ENCODE measurements at places on chromosomes 12 and 14. TPM values are rescaled to one million over a fixed set of nuclear protein-coding genes. Genes with fewer than 3 reads are reported as not detected.

DNA sequence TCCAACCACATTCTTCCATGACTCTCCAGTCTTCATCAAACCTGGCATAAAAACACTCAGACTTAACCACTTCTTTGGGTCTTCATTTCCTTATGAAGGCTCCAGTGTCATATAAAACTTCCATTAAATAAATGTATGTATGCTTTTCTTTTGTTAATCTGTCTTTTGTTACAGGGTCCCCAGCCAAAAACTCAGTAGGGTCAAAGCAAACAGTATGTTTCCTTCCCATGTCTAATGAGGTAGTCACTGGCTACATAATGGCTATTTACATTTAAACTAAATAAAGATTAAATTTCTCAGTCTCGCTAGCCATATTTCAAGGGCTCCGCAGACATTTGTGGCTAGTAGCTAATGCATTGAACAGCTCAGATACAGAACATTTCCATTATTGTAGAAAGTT is 40.1 kb upstream of the STAB2 start:
- no peak for DNase-seq

DNA sequence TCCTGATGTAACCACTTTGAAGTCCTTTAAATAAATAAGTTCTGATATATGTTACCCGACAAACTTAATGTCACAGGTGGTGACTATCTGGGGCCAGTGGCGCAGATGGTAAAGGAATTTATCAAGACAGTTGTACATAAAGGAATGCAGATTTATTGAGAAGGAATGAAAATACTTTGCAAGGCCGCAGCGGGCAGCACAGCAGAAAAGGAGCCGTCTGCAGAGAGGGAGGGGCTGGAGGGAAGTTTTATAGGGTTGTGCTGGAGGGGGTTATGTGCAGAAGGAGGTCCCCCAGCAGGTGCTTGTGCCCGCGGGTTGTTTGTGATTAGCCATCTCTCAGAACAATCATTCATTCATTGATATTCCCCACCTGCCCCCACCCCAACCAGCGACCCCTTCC is 17.4 kb downstream of the GPRC5D start:
- no peak for DNase-seq

The KRT2 gene
- not detected for total RNA-seq

The SCNN1A gene
- total RNA-seq, result 136 TPM

The RIMKLB gene
- total RNA-seq, result 34.4 TPM

The GLIPR1L1 gene
- total RNA-seq, result not detected

The PAPLN gene
- total RNA-seq, result 2.8 TPM

DNA sequence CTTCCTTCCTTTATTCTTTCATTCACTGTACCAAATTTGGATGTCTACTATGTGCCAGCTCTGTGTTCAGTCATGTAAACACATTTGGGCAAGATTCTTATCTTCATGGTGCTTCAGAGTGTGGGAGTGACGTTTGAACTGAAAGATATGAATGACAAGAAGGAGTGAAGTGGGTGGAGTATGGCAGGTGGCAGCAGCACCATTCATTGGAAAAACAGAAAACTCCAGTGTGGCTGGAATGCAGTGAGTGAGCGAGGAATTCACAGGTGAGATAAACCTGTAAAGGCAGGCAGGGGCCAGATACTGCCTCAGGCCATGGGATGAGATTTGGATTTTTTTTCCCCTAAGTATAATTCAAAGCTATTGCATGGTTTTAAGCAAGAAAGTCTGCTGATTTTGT is 140.7 kb upstream of the CCDC198 start:
- no peak for DNase-seq

- DNase-seq, result peak; percentile 25
These were observed 23.2 kb downstream of the LGALS3 start for GRCh38 chr14:55152052-55152753.

DNA sequence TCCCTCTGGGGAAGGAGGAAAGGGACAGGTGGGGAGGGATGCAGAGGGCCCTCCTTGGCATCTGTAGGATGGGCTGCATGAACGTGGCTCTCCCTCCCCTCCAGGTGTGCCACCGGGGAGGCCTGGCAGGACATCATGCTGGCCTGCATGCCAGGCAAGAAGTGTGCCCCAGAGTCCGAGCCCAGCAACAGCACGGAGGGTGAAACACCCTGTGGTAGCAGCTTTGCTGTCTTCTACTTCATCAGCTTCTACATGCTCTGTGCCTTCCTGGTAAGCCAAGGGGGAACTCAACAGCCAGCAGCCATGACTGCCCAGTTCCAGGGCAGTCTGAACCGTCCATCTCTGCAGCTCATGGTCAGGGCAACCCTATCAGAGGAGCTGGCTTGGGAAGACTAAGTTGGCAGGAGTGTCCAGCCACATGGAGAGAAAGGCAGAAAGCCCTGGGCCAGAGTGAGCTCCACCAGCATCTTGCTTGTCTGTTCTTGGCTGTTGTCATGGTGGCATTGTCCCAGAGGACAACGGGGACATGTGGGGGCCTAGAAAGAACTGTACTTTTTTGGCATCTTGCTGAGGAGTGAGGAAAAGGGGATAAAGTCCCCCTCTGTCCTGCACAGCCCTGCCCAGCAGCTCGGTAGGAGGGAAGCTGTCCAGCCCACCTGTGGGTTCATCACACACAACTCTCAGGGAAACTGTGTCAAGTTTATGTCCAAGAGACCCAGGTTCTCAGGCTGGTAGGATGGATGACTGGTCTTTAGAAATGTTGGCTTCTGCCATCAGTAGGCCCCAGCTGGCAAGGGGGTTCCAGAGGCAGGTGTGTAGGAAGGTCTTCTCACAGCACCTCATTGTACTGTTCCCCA is 129.8 kb upstream of the FKBP4 start:
- DNase-seq, result no peak

The STXBP6 gene
- total RNA-seq, result not detected

- no peak for DNase-seq
These were observed 144.5 kb downstream of the EPS8 start for GRCh38 chr12:15644700-15645099.

The COCH gene
- 0.23 TPM for total RNA-seq

GRCh38 chr12:113002155-113002554 is 23.8 kb downstream of the OAS2 start:
- no peak for DNase-seq

- DNase-seq, result no peak
These were observed 110.4 kb upstream of the TMCC3 start for GRCh38 chr12:94760786-94761185.

- no peak for DNase-seq
These were observed 11.6 kb downstream of the VRK1 start for GRCh38 chr14:96808619-96809406.

The SMIM41 gene
- not detected for total RNA-seq

DNA sequence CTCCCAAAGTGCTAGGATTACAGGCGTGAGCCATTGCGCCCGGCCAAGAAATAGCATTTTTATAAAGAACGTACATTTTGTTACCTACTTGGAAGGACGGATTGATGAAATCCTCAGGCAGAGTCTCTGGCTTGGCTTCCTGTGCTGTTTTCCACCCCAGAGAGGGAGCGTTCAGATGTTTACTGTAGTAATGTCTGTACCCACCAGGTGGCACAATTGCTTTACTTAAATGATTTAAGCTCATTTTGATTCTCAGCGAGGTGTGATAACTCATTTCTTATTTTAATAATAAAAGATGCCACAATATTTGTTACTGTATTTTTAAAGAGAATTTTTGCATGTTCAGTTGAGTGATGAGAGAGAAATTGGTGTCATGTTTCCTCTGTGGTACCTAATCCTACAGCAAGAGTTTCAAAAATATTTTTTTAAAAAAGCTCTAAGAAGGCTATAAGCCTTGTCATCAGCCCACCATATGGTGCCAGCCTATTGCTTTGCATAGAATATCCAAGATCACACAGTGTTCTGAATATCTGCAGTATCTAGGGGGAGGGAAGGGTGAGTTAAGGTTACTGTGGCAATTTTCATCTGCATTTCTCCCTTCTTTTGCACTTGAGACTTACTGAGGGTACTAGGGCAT is 82.6 kb upstream of the TRAF3 start:
- peak; percentile 76 for DNase-seq

DNA sequence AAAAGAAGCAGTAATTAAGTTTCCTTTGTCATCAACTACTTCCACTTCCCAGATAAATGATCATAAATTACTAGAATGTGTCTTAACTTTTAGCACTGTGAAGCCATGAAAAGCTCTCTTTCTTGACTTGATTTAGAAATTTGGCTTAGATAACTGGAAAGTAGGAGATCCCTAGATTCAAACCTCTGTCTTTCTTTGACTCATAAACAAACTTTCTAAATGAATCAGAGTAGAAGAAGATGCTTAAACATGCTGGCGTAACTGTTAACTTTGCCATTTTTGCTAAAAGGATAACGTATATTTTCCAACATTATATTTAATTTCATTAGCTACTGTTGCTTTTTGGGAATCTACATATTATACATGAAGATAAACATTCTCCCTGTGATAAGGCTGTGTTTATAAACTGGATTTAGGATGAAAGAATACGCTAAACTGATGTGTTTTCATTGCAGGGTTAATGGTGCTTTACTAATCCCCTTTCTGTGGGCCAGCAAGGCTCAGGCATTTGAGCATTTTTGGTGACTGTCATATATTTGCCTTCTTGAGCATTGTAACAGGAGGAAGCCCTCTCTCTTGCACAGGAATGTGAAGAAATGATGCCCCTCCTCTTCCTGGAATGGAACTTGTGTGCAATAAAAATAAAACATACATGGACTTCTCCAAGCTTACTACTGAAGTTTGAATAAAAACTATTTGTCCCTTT is 301.4 kb downstream of the BMP4 start:
- no peak for DNase-seq

GRCh38 chr14:61420326-61420725 is 98.9 kb downstream of the PRKCH start:
- peak; percentile 88 for DNase-seq

DNA sequence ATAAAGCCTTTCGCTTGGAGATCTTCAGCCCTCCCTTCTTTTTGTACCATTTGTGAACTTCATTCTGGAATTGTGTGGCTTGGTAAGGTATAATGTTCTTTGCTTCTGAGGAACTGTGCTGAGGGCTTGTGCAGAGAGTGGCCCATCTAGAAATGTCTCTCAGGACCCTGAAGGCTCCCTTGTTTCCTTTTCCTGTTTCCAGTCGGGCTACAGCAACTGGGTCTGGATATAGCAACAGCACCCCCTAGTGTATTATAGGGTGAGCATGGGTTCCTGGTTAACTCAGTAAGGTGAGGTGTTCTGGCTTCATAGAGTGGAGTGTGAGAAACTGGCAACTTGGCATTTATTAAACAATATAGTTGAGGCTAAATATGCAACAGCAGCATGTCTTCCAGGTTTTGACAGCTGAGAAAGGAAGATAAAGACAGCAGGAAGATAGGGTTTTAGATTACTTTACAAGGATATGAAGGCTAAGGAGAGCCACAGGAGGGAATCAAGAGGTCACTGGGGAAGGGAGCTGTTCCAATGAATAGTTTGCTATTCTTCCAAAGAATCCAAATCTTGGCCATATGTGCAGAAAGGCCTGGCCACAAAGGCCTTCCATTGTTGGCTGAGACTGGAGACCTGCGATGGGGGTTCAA is 49.1 kb upstream of the RNU6-8 start:
- peak; percentile 76 for DNase-seq

The ATP2B1 gene
- total RNA-seq, result 221 TPM

DNA sequence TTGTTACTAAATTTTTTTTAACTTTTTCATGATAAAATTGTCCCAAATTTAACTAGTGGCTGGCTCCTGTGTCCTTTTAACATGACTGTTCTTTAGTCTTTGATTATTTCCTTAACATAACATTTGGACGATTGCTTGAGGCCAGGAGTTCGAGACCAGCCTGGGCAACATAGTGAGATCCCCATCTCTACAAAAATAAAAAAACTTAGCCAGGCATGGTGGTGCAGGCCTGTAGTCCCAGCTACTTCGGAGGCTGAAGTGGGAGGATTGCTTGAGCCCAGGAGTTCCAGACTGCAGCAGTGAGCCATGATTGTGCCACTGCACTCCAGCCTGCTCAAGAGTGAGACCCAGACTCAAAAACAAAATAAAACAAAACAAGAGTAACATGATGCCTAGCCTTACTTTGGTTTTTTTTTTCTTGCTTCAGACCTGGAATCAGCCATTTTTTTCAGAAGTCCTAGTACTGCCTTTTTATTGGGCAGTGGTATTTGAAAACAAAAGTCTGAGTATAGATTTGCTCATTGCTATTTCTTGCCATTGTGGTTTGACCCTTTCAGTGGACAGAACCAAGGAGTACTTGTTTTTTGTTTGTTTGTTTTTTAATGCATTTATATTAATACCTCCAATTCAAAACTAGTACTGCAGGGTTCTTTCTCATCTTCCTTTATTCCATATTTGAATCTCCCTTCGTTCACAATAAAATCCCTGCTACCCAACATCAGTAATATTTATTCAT is 4.8 kb downstream of the TOGARAM1 start:
- DNase-seq, result no peak

The C14orf39 gene
- total RNA-seq, result not detected

DNA sequence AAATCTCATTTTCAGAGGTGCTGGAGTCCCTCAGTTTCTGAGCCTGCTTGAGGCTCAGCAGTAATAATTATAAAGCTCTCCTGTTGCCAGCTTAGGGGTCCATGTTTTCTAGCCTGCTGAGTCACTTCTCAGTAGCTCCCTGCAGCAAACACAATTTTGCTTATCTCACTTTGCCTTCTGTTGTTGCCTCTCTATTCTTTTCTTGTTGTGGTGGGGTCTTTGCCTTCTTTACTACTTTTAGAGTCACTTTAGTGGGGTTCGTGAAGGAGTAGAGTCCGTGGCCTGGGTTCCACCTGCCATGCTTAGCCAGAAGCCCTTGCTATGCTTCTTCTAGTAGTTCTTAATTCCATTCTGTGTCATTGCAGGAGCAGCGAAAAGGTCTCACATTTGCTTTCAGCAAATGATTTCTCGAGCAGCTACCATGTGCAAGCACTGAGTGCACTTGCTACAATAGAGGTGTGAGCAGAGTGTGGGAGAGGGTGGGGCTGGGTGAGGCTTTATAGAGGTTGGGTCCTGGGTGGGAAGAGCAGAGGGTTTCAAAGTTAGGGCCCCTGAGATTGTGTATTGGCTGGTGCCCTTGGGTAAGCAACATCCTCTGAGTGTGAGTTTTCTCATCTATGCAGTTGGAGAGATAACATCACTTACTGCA is 114.3 kb downstream of the ADCK1 start:
- DNase-seq, result no peak

The PLCZ1 gene
- not detected for total RNA-seq

DNA sequence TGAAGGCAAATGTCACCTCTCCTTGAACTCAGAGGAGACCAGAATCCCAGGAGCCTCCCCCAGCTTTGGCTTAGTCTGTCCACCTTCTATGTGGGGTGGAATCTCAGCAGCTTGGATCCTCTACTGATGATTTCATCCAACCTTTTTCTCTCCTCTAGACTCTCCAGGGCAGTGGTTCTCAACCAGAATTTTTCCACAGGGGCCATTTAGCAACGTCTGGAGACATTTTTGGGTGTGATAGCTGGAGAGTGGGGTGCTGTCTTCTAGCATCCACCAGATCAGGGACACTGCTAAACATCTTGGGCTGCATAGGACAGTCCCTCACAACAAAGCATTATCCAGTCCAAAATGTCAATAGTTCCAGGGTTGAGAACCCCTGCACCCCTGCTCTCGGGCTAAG is 4.4 kb upstream of the DDX23 start:
- DNase-seq, result no peak
